Mucosa of gallbladder (tissue), 1 donor: ENCODE measurements at places on chromosomes 1 and 21. TPM values are rescaled to one million over a fixed set of nuclear protein-coding genes. Genes with fewer than 3 reads are reported as not detected.
A peak's percentile ranks its signal among the peaks of the same experiment; 100 is the strongest.

GRCh38 chr21:28790335-28790734, 202.3 kb downstream of the LTN1 start:
- DNase-seq: no peak

The PCP4L1 gene
- total RNA-seq: 17.7 TPM

DNA sequence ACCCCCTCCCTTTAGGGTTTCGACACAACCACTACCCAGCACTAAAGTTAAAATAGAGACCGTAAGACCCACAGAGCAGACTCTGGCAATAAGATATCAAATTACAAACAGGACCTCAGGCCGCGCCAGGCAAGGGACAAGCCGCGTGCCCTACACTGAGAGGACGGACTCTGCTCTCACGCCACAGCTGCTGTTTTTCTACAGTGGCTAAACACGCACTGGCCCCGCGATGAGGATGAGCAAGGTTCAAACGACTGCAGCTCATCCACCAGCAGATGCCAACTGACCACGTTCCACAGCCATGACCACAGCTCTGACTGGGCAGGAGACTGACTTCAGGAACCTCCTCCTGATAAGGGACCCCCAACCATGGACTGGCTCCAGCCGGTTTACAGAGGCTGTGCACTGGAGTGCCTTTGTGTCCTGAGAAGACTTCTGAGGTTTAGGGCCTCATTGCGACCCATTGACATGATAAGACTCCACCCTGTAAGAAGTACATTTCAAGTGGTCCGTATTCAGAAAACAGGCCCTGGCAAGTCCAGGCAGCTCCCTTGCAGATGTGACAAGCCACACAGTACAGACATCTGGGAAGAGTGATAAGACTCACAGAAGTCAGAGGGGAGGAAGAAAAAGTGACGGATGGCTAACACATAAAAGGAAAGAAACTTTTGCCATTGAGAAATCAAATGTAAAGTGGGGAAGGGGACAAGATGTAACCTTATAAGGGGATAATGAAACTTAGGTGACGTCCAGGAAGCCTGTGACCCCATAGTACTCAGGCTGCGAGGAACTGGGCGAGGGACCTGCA, 1.5 kb upstream of the KRTAP10-6 start:
- no peak for DNase-seq

The CYP4A11 gene
- 14.2 TPM for total RNA-seq

- DNase-seq: no peak
Measured at GRCh38 chr1:94597701-94598100, 56.1 kb upstream of the F3 start.

DNA sequence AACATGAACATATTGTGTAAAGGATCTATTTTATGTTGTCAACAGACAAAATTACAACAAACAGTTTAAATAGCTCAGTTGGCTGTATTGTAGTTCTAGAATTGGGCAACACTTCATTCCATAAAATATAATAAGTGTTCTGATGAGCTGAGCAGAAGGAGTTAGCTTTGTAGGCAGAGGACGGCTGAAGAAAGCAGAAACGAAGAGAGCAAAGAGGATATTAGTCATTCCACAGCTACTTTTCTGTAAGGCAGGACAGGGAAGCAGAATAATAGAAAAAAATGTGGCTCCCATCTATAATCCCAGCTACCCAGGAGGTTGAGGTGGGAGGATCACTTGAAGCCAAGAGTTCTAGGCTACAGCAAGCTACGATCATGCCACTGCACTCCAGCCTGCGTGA, 20.2 kb upstream of the IVNS1ABP start:
- DNase-seq: no peak

DNA sequence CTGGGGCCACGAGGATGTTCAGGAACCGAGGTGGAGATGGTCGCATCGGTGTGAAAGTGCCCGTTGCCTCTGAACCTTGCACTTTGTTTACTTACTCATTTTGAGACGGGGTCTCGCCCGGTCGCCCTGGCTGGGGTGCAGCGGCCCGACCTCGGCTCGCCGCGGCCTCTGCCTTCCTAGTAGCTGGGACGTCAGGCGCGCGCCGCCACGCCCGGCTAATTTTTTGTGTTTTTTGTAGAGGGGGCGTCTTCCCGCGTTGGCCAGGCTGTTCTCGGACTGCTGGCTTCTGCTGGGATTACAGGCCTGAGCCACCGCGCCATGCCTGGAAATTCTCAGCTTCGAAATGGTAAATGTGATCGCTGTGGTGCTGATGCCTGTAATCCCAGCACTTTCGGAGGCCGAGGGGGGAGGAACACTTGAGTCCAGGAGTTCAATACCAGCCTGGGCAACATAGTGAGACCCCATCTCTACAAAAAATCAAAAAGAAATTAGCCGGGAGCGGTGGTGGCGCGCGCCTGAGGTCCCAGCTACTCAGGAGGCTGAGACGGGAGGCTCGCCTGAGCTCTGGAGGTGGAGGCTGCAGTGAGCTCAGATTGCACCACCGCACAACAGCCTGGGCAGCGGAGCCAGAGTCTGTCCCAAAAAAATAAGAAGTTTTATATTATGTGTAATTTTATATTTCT, 684 bp upstream of the MRPL20 start:
- no peak for DNase-seq

GRCh38 chr1:2226525-2227345, 1.4 kb upstream of the SKI start:
- no peak for DNase-seq

GRCh38 chr1:11482198-11482597, 3.2 kb downstream of the DISP3 start:
- DNase-seq: no peak

DNA sequence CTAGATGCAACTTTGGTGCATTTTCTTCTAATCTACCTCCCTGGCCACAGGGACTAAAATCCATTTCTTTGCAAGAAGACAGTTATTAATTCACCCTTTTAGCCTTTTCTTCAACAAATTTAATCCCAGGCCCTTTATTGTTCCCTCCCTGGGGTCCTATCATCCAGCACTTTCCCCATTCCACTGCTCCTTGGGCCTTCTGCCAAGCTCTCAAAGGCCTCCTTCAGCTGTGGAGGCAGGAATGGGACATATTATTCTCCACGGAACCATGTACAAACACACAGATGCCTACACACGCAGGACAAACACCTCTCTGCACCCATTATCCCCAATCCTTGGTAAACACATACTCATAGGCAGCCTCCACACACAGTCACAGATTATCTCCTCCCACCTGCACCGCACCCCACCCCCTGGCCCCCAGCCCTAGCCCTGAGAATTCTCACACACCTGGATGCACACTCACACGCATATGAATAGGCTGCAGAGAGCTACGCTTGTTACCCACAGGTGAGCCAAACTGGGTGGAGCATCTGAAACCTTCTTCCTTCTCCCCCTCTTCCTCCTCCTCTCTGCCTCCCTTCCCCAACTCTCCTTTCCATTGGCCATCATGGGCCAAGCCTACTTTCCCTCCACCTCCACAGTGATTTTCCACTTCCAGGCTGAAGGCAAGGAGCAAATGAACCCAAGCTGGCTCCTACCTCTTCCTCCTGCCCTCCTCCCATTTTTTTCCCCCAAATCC, 11.7 kb downstream of the TAGLN2 start:
- DNase-seq: peak; percentile 60

- DNase-seq: peak; percentile 21
Measured at GRCh38 chr1:246117066-246117791, 389.9 kb downstream of the SMYD3 start.

DNA sequence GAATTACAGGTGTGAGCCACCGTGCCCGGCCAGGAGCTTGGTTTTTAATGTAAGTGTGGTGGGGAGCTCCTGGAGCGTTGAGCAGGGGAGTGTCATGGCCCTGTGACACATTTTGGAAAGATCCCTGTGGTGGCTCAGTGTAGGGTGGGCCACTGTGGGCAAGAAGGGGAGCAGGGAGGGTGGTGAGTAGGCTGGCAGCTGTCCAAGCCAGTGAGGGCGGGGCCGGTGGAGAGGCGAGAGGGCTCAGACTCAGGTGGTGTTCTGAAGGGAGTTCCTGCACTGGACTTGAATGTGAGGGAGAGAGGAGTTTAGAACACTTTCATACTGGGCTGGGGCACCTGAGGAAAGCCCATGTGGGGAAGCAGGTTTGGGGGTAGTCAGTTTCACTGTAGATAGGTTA, 3.1 kb upstream of the EVA1B start:
- no peak for DNase-seq

DNA sequence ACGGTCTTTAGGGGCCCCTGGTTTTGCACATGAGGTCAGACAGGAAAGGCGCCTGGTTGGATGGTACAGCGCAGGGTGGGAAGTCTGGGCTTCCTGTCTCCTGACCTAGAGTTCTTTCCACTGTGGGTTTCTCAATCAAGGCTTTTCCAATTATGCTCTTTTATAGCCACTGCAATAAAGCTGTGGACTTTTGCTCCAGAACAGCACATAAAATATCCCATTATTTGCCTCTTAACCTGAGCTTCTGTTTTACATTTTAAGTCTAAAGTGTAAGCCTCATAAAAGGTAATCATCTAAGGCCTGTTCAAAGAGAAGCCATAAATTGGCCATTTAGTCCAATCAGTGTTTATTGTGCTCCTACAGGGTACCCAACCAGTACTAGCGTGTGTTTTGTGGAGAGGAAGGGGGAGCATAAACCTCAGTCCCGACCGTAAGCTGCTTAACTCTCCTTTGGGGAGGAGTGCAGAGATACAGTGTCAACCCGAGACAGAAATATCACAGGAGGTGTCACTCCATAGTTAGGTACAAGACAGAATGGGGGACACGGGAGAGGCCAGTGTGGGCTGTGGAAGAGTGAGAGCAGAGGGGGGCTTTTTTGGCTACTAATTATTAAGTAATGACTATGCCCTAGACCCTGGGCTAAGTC, 270.0 kb downstream of the TRABD2B start:
- no peak for DNase-seq

GRCh38 chr1:53508991-53509666, 49.9 kb downstream of the DMRTB1 start:
- DNase-seq: no peak

The FHAD1 gene
- 1.7 TPM for total RNA-seq

The ALPL gene
- total RNA-seq: 4.0 TPM

GRCh38 chr21:25329227-25329825, 278.0 kb downstream of the MRPL39 start:
- no peak for DNase-seq

DNA sequence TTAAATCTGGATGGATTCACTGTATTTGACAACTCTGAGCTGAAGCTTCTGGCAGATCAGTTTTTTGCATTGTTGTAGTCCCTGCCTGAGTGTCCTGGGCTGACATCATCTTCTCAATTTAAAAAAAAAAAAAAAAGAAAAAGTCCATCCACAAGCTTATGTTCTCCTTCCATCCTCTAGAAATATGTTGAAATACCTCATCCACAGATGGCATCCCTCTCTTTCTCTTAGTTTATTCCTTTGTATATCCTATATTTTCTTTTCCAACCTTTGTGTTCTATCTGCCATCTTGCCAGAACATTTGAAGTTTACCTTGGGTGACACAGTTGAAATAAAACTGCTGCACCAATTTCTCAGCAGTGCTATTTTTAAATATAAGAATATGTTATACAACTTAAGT, 184.4 kb upstream of the PKN2 start:
- no peak for DNase-seq

The RASAL2 gene
- total RNA-seq: 26.7 TPM

GRCh38 chr1:96409689-96410088, 311.9 kb upstream of the PTBP2 start:
- no peak for DNase-seq

- no peak for DNase-seq
Measured at GRCh38 chr1:87940421-87940820, 611.7 kb downstream of the LMO4 start.

The KCNH1 gene
- 1.4 TPM for total RNA-seq

The CD164L2 gene
- 5.4 TPM for total RNA-seq

DNA sequence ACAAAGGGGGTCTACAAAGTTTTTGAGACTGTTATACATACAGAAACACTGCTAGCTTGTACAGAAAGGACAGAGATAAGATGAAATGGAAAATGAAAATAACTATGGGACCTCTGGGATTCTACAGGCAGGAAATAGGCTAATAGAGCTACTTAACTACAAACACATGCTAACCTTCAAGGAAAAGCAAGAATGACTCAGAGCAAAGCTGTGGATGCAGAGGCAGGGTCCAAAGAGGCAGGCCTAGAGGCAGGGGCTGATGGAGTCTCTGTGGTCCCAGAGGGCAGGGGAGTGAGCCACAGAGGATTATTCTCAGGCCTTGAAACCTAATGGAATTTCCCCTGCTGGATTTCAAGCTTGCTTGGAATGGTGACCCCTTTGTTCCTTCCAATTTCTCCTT, 18.7 kb upstream of the GOLT1A start:
- DNase-seq: no peak

DNA sequence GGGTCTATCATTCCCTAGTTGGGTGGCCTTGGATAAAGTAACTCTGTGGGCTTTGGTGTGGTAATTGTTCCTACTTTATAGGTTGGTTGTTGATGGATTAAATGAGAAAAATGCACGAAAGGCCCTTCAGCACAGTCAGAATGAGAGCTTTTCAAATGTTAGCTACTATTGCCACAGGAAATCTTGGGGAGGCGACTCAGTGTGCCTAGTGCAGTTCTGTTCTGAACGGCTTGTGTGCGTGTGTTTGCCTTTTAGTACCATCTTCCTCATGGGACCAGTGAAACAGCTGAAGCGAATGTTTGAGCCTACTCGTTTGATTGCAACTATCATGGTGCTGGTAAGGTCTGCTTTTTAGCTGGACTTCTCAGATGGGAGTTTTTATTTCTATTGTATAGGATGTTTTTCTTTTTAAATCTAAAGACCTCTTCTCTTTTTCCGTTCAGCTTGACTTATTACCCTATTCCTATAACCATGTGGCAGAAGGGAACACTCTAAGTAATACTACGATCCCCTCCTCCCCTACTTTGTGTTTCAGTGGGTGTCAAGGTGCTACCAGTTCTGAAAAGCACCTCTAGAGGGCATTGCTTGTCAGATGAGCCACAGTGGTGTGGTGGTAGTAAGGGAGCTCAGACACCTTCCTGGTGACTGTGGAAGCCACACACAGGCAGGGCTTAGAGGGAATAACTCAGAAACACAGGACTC, 9.2 kb downstream of the SFT2D2 start:
- no peak for DNase-seq

GRCh38 chr21:14358775-14359174, 24.2 kb downstream of the HSPA13 start:
- no peak for DNase-seq

DNA sequence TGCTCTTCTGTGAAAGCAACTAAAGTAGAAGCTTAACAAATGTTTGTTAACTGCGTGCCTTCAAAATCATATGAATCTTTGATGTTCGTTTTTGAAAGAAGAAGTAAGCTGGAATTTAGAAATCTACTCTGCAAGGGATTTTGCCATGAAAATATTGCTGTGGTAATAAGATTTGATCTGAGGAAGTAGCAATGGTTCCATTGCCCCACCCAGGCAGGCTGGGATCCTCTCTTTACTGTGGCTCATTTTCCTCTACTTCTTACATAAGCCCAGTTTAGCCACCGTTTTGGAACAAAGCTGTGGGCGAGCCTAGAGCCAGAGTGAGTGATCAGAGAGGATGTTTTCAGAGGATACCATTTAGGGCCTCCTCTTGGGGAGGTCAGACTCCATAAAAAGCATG, 20.3 kb upstream of the PTGFRN start:
- no peak for DNase-seq

The LRRC38 gene
- total RNA-seq: not detected

DNA sequence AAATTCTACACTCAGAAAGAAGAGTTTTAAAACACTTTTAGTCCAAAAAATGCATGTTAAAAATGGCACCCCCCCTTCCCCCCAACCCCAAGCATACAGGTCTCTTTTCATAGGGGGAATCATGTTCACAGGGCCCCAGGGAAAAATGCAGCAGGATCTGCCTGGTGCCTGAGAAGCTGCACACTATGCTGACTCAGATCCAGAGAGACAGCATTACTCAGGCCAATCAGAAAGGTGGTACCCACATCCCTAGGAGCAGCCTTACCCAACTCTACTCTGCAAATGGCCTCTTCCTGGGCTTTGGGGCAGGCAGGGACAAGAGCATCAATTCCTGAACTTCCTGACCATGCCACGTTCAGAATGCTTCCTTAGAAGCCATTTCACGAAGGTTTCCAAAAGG, 119.0 kb downstream of the HIVEP3 start:
- DNase-seq: no peak
